Activated T-helper 1 cell treated with anti-CD3 and anti-CD28 coated beads, Interleukin-12 subunit alpha, Interleukin-12 subunit beta, Interleukin-2, Interleukin-4 antibody, amounts not matched to agents 30 ng/mL and 10 ng/mL and 1 ng/mL, durations not matched to agents 14 hours and 24 hours and 36 hours (primary cell): ENCODE measurements at places on chromosomes 5 and 9. TPM values are rescaled to one million over a fixed set of nuclear protein-coding genes. Genes with fewer than 3 reads are reported as not detected.

HK3 gene
- 0.44 and 0.51 TPM in 2 replicates for total RNA-seq

DNA sequence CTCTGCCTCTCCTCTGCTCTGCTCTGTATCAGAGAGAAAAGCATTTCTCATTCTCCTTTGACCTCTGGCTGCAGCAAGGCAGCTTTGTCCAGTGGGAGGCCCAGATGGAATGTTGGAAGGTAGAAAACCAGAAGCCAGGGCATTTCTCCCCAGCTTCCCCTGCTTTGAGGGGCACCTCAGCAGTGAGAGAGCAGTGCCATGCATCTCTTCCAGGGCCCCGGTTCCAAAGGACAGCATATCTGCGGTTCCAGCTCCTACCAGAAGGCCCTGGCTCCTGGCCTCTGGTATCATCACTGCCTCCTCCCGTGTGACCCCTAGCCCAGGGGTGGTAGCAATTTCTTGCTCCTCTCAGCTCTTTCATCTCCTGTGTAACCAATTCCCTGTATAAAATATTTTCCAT is 190.8 kb downstream of the SPOCK1 start:
- H3K4me3 ChIP-seq, result no peak overlapping the region
- no peaks in the 10 kb centered on the region for H3K36me3 ChIP-seq
- H3K27ac ChIP-seq, result no peak overlapping the region
- peaks cover 2% of the 10 kb centered on the region for H3K27me3 ChIP-seq
- no peak for DNase-seq

- no peaks in the 10 kb centered on the region for H3K36me3 ChIP-seq
- DNase-seq, result no peak
- H3K4me3 ChIP-seq, result no peak overlapping the region
- H3K27ac ChIP-seq, result no peak overlapping the region
- H3K27me3 ChIP-seq, result no peaks in the 10 kb centered on the region
Measured at GRCh38 chr5:165173651-165174050, 1668.2 kb downstream of the MAT2B start.

GRCh38 chr9:73640971-73641370 is 489.3 kb downstream of the ANXA1 start:
- H3K4me3 ChIP-seq, result no peak overlapping the region
- no peak overlapping the region for H3K27ac ChIP-seq
- DNase-seq, result no peak

- peaks cover 57% of the 10 kb centered on the region for H3K4me1 ChIP-seq
- H3K27ac ChIP-seq, result peak overlapping the region; percentile 15
- H3K27me3 ChIP-seq, result peaks cover 2% of the 10 kb centered on the region
- DNase-seq, result no peak
- peaks cover 4% of the 10 kb centered on the region for H3K36me3 ChIP-seq
Measured at GRCh38 chr5:52769061-52769460, 18.7 kb upstream of the ITGA1 start.
